ENCODE measurements at places on chromosomes 13 and 19.

- no peak for DNase-seq
Observed at GRCh38 chr19:14349426-14349825, 31.8 kb upstream of the ADGRE5 start.

DNA sequence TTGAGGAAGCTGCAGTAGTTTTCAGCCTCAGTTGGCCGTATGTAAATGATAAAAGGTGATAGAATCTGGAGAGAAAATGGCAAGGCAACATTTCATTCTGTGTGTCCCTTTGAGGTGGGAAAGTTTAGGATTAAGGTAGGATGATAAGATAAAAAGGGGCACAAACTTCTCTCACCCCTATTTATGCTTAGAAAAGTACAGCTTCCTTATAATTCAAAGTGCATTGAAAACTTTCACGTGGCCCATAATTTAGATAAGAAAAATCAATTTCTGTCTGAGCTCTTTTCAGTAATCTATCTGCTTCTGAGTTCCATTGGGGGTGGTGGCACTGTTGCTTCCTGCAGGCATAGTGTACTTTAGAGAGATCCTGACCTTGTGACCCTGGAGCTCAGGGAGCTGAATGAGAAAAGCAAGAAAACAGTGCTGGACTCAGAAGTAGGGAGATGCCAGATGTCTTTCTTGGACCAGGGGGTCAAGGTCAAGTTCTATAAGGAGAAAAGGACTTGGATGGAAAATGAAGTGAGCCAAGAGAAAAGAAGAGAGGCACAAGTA lies 187.3 kb downstream of the NDFIP2 start:
- DNase-seq = no peak

DNA sequence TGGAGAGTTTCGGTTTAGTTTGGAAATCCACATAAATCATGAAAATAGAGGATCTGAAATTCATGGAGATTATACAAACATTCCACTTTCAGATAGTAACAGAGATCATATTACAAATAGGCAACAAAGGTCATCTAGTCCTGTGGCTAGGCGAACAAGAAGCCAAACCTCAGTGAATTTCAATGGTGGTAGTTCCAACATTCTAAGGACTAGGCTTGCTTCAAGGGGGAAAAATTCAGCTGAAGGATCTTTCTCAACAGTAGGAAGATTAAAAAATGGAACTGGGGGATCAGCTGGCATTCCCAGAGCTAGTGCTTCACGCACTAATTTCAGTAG lies 47.0 kb downstream of the FOXO1 start:
- no peak for DNase-seq

DNA sequence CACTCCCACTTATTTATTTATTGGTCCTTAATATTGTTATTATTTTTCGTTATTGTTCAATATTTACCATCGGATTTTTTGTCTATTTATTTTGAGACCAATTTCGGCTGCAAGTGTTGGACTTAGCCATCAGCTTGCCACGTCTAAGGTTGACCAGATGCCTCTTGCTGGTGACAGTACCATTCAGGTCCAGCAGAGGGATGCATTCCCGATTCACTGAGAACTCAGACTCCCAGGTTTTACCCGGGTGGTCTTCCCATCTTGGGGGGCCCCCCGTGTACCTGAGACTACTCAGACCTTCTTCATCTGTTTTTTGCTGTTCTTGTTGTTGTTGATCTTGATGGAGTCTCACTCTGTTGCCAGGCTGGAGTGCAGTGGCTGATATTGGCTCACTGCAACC lies 1435.2 kb downstream of the UQCRFS1 start:
- DNase-seq = no peak

DNA sequence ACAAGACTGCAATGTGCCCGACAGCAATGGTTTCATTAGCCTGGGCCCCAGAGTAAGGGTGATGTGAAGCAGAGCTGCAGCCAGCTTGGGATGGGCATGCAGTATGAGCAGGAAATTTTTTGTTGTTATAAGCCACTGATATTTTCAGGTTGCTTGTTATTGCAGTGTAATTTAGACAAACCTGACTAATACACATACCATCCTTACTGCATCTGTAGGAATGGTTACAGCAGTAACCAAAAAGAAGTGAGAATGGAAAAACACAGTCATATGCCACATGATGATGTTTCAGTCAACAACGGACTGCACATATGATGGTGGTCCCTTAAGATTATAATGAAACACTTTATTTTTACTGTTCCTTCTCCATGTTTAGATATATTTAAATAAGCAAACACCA lies 8.6 kb upstream of the POMP start:
- DNase-seq = no peak

- no peak for DNase-seq
Observed at GRCh38 chr13:113162783-113163685, 4.6 kb downstream of the PROZ start.

GRCh38 chr13:26026211-26026610 lies 25.6 kb downstream of the SHISA2 start:
- DNase-seq = no peak
